Omental fat pad (tissue), 4 donors: ENCODE measurements at places on chromosomes 3 and 15. TPM values are rescaled to one million over a fixed set of nuclear protein-coding genes. Genes with fewer than 3 reads are reported as not detected.

Gene TKT
- total RNA-seq, result 269 TPM

Gene LTF
- total RNA-seq, result 4.6 TPM

DNA sequence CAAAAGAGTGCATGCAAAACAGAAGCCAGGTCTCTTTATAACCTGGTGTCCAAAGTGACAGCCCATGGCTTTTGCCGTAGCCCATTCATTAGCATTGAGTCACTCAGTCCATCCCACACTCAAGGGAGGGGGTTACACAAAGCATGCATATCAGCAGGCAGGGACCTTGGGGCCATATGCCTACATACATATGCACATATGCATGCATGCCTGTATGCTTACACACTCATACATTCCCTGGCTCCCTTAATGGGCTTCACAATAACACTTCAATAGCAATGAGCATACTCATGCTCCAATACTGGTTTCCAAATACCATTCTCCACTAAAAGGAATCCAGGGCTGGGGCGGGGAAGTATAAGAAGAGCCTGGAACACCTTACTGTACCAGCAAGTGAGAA is 22.0 kb downstream of the TRPM1 start:
- no peak for DNase-seq

Gene ARPIN
- 19.9 TPM for total RNA-seq

DNA sequence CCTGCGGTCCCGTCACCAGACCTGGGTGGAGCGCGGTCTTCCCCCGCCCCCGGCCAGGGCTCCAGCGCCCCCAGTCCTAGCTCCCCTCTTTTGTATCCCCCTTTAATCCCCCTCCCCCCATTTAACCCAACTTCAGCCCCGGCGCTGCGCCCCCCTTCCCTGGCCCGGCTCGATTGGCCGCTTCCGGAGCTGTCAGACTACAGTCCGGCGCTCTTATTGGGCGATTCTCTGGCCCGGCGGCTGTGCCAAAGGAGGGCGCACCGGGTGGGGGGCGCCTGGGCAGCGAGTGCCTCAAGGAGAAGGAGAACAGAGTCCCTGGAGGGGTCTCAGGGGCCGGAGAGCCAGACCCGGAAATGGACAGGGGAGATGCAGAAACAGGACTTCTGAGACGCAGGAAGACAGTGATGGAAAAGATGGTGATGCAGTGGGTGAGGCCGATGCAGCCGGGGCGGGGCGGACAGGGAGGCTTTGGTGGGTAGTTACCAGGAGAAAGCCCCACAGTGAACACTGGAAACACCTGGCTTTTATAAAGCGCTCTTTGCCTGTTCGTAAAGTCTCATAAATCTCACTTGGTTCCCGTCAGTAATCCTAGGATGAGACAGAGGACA is 1.2 kb upstream of the ADCY5 start:
- DNase-seq, result no peak

Gene CLDN16
- total RNA-seq, result not detected

GRCh38 chr15:33946152-33946551 is 22.1 kb upstream of the CHRM5 start:
- no peak for DNase-seq

Gene DUOXA1
- total RNA-seq, result 1.9 TPM

Gene CNTN6
- not detected for total RNA-seq

DNA sequence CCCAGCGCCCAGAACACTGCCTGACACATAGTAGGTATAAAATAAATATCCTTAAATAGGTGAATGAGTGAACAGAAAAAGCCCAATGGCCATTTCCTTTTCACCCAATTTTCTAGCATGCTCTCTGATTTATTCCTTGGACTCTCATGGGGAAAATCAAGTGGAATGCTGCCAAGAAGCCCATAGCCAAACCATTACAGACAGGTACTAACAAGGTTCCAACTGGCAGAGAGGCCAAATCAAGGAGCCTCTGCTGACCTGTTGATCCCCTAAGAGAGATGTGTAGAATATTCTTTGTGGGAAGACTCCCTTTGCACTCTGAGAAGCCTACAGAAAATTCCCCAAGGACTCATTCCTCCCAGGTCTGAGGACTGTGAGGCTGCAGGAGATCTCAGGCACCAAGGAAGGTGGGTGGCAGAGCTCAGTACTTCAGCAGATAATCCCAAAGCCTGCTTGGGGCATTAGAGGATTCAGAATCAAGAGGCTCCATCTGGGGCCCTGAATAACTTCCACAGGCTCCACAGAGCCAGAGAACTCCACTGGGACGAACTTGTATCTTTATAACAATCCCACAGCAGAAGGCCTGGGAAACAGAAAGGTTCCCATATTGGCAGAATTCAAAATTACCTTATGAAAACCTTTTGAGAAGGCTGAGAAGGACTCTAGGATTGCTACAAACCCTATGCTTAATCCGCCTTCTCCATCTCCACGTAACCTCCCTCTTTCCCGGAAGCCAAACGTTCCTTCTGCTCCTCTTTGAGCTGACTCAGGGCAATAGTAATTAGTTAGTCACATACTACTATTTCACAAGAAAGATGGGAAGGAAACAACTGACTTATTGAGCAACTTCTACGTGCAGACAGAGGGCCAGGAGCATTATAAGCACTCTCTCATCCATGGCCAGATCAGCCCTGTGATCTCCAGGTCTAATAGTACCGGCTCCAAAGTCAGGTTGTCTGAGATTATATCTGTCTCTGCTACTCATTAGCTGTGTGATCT is 34.5 kb downstream of the PRICKLE2 start:
- DNase-seq, result no peak

Gene TRANK1
- total RNA-seq, result 17.3 TPM

DNA sequence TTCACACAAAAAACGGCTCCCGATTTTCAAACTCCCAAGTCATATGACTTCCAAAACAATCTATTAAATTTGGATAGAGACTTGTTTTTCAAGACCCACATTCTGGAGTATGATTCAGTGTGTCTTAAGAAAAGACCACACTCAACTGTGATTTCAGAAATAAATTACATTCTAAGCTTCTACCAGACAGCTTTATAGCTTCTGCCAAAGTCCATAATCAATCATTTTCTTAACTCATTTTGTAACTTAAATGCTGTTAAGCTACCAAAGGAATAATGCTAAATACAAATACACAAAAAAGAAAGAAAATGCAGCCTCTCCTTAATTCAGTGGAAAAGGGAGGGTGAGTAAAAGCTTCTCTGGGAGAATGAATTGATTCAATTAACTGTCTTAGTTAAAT is 192.3 kb upstream of the P2RY1 start:
- DNase-seq, result no peak

DNA sequence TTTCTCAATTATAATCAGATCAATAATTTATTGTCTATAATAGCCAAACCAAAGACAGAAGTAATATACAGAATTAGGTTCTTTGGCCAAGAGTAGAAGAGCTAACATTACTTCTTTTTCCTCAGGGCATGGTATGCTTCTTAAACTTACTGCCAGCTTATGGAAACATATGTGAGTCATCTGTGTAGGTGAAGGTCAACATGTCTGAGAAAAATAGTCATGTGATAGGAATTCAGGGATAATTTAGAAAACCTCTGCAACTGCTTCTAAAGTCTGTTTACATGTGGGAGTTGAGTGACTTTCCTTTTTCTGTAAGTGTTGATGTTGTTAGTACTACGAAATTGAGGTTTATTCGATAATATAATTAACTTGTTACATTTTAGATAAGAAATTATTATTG is 19.2 kb upstream of the MAP6D1 start:
- no peak for DNase-seq

- no peak for DNase-seq
Measured at GRCh38 chr3:57855943-57856342, 99.8 kb downstream of the SLMAP start.

GRCh38 chr3:26636096-26636727 is 13.6 kb downstream of the LRRC3B start:
- DNase-seq, result no peak

DNA sequence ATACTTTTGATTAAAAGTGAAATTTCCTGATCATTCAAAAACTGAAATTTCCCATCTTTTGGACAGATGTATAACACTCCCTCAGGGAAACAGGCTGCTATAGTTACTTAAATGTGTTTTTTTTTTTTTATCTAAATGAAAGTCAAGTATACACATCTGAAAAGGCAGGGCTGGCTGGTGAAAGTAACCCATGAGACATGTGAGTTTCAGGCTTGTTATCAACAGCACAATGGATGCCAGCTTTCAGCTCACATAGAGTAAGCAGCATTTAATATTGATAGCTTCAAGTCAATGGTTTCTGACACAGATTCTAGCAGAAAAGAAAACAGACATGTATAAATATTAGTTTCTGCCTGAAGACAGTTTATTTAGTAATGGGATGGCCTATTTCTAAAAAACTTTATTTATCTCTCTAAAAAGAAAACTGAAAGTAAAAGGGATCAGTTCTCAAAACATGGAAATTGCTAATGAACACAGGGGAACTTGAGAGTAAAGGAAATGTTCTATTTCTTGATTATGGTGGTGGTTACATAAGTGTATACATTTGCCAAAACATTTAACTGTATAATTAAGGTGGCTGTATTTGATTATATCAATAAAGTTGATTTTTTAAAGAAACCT is 89.7 kb upstream of the CMC1 start:
- DNase-seq, result no peak

- no peak for DNase-seq
Measured at GRCh38 chr15:80504931-80505330, 100.7 kb downstream of the ARNT2 start.

GRCh38 chr3:104785947-104786346 is 580.8 kb upstream of the ALCAM start:
- DNase-seq, result no peak

- no peak for DNase-seq
Measured at GRCh38 chr3:31268868-31269267, 263.9 kb upstream of the STT3B start.

Gene GNAT1
- total RNA-seq, result not detected

DNA sequence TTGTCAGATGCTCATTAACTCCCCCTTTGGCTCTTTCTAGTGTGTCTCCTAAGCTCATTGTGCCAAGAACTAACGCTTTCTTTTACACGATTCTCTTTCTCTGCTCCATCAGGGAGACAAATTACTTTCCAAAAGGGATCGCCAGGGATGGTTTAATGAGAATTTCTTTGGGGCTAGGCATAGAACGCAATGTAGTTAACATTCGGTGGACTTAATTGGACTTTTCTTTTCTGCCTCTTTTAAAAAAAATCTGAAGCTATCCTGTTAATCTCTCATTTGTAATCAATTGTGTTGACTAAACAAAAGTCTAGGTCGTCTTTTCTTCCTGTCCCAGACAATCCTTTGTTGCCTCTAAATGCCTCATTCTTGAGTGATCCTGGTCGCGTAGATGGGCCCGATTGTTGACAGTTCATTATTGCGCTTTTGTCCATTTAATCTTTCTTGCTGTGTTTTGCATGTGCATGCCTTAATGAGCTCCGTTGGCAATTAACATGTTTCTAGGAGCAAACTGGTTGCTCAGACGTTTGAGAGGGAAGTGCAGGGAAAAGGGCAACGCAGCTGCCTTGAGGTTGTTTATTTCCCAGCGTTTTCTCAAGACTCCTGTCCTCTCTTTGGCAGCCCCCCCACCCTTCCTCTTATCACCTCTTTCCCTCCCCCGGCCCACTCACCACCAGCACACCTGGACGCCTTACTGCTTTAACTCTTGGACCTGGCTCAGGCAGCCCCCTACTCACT is 7.8 kb downstream of the FEZF2 start:
- DNase-seq, result no peak

DNA sequence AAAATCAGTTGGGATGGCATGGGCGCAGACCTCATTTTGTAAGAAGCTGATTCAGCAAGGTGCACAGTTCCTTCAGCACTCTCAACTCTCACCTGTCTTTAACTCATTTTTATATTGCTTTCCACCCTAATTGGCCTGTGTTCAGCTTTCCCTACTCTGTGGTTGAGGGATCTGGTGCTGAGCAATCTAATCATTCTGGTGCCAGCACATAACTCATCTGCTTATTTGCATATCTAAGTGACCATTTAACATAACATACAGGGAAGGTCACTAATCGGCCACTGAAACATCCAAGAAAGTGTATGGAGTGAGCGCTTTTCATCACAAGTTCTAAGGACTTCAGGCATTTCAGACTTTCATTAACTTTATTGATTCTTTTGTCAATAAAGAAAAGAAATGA is 303.4 kb upstream of the ROPN1 start:
- no peak for DNase-seq

Gene ZNF501
- 2.0 TPM for total RNA-seq
